ENCODE measurements at places on chromosomes 6 and 20.

- DNase-seq: no peak
These were observed 85.7 kb upstream of the DOK5 start for GRCh38 chr20:54389596-54390280.

DNA sequence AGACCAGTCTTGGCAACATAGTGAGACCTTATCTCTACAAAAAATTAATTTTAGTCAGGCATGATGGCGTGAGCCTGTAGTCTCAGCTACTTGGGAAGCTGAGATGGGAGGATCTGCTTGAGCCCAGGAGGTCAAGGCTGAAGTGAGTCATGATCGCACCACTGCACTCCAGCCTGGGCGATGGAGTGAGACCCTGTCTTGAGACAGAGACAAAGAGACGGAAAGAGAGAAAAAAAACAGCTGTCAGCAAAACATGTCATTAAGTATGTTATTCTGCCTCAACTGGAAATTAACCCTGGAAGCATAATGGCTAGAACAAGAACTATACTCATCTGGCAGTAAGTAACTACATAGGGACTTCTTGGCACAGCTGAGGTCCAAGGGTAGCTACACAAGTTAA is 7.2 kb downstream of the MMS22L start:
- DNase-seq: no peak

GRCh38 chr6:42751055-42751454 is 5.2 kb upstream of the TBCC start:
- DNase-seq: no peak

DNA sequence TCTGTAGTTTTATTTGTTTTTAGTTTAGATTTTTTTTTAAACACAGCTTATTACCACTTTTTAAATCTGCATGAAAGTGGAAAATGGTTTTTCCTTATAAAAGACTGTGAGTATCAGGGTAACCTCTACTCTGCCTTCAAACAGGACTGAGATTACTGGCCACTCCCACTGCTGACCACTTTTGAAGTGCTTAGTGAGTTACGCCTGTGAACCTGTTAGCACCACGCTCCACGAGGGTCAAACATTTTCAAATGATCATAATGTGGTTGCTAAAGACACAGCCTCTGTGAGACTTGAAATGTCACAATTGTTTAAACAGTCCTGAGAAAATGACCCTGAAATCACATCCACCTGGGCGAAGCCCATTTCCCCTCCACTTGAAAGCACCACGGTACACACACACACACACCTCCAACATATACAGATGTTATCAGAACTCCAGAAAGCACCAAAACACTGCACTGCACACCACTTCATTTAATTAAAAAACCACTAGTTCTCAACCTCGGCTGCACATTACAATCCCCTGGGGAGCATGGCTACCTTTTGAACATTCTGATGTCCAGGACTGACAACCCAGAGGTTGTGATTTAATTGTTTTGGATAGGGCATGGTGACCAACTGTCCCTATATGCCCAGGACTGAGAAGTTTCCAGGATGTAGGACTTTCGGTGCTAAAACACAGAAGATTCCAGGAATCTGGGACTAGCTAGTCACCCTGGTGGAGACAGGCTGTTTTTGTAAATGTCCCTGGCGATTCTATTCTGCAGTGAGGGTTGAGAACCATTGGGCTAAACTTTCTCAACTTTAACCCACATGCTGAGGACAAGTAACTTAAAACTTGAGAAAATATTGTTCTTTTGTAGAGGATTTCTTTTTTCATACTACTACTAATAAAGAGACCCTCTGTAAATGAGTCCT is 176.4 kb upstream of the MYLIP start:
- DNase-seq: no peak

DNA sequence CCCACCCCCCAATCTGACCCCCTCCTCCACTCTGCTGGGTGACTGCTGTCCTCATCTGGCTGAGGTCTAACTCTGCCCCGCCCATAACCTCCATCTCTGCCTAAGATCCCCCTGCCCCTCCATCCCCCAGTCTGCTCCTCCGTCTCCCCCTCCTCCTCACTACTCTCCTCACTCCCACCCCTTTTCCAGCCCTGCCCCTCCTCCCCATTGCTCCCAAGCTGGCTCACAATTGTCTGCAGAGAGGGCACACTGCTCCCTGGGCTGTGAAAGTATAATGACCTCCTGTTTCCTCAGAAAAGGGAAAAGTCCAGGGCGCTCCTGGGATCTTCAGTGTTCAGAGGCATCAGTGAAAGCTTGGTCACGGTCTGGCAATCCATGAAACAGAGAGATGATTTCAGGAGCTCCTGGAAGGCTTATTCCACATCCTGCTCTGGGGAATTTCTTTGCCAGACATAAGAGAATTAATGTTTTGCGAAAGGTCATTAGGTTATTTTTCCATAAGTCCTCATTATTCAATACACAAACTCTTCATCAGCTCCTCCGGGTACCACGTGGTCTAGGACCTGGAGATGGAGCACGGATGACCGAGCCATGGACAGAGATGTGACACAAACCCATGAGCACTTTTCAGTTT is 21.5 kb downstream of the CST5 start:
- no peak for DNase-seq

GRCh38 chr6:83247471-83247870 is 54.3 kb downstream of the RWDD2A start:
- DNase-seq: no peak

- DNase-seq: no peak
These were observed 1.4 kb downstream of the CUTA start for GRCh38 chr6:33416386-33417127.

DNA sequence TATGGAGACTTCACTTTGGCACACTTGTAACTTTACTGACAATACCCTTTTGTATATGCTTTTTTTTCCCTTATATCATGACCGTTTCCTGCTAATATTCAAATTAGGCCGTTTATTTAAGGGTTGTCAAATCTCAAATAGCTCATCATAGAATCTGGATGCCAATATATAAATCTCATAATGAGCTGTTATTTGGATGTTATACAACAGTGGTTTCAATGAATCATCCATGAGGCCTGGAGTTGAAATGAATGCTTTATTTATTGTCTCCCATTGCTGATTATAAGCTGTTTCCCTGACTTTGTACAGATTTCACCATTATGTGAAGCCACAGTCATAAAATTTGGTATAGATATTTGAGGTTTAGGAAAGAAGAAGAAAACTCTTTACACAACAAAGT is 256.1 kb downstream of the PLCB1 start:
- no peak for DNase-seq

DNA sequence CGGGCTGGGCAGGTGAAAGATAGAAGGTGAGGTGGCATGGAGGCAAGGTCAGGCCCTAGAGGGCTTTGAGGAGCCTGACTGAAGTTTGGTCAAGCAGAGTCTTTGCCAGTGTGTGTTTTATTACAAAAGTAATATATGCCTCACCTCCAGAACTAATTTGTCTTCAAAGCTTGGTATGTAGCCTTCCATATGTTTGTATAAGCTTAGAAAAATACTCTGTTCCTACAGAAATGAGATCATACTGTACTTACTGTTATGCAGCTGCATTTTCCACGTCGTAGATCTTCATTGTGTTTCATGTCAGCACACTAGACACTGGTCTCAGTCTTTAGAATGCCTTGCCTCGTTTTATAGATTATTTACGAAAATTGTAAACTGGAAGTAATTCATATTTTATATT is 61.8 kb downstream of the ANKS1A start:
- DNase-seq: no peak

DNA sequence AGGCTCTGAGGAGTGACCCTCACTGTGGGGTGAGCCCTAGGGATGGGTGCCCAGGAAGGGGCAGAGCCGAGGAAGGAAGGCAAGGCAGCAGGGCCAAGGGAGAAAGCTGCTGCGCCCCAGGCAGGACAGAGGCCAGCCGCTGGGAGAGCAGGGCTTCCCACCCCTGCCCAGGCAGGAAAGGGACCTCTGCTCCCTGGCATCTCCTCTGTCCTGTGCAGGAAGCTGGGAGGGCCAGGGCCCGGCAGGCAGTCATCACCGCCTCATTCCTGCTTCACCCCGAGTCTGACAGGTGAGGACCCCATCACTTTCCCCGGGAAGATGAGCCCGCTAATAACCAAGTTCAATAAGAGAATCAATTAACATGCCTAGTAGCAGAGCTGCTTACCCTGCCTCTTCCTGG is 81.3 kb downstream of the EDN3 start:
- no peak for DNase-seq

DNA sequence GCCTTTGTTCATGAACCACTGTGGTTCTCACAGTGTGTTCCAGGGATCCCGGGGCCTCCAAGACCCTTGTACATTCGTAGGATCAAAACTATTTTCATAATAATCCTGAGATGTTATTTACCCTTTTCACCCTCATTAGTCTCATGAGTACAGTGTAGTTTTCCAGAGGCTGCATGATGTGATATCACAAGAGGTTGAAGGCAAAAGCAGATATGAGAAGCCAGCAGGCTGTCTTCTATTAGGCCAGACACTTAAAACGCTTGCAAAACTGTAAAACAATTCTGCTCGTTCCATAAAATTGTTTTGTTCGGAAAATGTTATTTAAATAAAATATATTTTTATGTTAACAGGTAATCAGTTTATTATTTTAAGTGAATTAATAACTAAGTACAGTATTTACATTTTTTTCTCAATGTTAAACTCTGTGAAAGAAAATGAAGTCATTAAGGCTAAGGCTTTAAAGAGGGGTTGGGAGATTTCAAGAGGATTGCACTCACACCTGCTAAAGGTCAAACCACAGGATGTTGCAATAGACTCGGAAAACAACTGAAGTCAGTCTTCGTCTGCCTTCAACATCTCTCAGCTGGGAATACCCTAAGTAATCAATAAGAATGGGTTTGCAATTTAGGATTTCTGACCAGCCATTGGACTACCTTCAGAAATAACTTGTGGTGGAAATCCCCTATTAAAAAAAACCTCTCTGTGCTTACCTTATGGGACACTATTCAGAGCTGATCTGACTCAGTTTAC is 474.2 kb downstream of the KIF16B start:
- no peak for DNase-seq

DNA sequence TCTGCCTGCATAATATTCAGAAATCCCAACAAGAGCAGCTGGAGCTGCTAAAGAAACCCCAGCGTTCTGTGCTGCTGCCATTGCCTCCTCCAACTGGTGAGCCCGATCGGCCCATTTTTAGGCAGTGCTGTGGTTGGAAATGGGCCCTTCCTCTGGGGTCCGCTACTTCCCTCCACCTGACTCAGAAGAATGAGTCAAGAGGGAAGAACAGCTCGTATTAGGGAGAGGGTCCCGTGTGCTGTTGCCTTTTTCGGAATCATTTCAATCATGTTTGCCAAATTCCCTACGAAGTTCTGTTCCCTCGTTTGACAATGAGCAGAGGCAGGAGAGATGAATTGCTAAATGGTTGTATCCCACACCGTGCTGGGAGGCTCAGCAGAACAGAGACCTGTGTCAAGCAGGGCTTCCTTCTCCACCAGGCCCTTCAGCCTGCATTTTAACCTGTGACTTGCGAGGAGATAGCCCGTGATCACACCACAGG is 38.4 kb downstream of the THBS2 start:
- no peak for DNase-seq

DNA sequence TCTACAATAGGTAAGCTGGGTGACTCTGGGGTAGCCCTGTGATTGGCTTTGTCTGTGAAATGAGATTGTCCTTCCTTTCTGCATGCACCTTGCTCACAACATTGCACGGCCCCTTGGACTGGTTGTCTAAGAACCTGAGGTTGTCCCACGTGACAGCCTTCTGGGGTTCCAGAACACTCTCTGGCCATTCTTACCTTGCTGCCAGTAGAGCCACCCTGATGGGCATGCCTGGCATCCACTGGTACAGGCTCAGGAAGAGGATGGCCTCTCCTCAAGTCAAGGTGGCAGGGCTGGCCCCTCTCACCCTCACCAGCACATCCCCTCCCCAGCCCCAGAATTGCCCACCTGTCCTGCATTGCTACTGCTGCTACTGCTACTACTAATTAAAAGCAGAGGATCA is 335.0 kb downstream of the PACRG start:
- DNase-seq: no peak

DNA sequence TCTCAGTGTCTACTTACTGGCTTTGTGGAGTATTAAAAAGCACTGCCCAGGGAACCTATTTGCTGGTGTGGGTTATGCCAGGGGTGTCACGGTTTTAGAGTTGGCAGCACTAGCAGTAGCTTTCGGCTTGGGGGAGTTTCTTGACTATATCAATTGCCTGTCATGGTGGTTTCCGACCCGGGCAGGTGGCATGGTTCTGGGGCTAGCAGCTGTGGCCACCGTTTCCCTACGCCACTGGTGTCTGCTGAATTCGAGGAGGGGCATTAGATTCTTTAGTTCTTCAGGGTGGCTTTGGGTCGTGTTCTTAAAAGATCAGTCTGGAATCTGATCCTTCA is 55.6 kb upstream of the FOXC1 start:
- no peak for DNase-seq

DNA sequence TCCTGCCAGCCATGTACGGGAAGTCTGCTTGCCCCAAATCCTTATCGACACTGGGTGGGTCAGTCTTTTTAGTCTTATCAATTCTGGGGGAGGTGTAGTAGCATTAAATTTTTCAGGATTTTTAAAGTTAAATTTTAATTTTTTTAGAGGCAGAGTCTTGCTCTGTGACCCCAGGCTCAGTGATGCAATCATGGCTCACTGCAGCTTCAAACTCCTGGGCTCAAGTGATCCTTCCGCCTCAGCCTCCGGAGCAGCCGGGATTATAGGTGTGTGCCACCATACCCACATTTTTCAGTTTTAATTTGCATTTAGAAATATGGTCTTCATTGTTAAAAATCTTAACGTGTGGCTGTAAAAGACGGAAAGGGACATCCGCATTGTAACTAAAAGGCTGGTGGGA is 51.9 kb downstream of the BANF2 start:
- no peak for DNase-seq

- DNase-seq: peak; percentile 75
These were observed 5.8 kb downstream of the HMGA1 start for GRCh38 chr6:34242252-34243130.

DNA sequence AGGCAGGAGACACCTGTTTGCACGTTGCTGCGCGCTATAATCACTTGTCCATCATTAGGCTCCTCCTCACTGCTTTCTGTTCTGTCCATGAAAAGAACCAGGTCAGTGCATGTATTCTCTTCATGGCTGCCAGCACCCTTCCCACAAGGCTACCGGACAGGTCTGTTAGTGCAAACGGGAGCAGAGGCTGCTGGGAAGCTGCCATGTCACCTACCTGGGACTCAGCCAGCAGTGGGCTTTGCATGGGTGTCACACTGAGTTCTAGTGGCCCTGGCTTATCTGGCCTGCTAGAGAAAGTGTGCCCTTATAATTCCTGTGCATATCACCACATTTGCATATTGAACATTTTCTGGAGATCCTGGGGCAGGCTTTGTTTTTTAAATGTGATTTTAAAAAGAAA is 24.8 kb downstream of the LYRM2 start:
- DNase-seq: no peak
